ENCODE measurements at places on chromosomes 13 and 19.

DNA sequence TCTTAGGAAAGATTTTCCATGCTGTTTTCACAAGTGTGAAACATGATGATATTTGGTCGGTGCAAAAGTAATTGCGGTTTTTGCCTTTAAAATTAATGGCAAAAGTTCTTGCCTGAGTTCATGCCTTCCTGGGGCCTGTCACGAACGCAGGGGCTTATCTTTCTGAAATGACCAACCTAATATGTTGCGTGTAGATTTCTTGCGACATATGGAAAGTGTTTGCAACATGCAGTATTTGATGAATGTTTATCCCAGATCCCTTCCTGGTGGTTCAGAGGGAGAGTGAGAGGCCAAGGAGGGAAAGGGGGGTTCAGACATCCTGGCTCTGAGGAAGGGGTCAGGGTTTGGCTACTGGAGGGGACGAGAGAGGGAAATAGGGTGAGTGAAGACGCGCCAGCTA lies 72.0 kb downstream of the TEX29 start:
- DNase-seq: no peak

GRCh38 chr13:73417012-73417615 lies 358.3 kb downstream of the KLF5 start:
- peak; percentile 11 for DNase-seq

GRCh38 chr13:75181906-75182305 lies 300.1 kb downstream of the TBC1D4 start:
- no peak for DNase-seq

DNA sequence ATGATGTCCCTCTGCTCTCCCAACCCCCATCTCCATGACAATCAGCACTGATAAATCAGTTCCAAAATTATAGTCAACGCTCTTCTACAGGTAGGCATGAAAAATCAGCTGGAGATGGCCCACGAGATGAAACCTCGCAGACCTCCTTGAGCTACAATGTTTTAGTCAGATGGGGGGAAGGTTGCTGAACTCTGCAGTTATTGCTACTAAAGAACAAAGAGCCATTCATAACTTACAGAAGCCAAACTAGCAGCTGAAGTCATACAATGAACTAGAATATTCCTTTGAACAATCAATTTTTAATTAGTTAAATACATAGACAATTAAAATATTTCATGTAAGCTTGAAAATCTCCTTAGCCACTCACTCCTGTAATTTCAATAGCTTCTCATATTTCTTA lies 179.2 kb downstream of the NHLRC3 start:
- no peak for DNase-seq

DNA sequence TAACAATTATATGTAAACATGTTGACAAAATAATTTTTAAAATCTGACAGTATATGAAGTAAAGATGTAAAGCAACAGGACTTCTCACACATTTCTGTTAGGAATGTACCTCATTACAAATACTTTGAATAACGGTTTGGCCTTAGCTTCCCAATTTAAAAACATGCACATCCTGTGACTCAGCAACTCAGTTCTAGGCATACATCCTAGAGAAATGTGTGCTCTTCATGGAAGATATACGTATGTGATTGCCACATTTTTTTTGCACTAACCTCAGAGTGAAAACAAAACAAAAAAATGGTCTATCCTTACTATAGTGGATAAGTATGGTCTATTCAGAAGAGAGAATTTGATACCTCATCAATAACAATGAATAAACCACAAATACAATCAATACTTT lies 314.6 kb downstream of the LIG4 start:
- DNase-seq: no peak

GRCh38 chr19:6667114-6667627 lies 2.8 kb downstream of the TNFSF14 start:
- no peak for DNase-seq

DNA sequence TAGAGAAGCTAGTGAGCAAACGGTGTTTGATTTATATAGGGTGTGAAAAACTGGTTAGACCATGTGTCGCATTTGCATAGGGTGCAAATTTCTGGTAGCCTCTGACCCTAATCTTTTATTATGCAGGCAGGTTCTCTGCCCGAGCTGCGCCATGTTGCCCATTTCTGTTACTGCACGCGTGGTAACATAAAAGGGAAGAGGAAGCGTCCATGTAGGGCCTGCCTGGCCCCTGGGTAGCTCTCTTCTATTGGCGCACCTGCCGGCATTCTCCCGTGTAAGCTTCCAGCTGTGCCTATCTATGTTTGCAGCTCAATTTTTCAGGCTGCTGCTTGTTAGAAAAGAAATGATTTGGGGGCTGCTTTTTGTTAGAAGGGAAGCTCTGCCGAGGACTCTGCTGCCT lies 14.0 kb upstream of the CD70 start:
- DNase-seq: no peak

- no peak for DNase-seq
Measured at GRCh38 chr13:109989686-109990085, 203.3 kb upstream of the IRS2 start.

GRCh38 chr19:30450100-30450499 lies 77.9 kb downstream of the ZNF536 start:
- peak; percentile 34 for DNase-seq

Data from H4 (cell line).